ENCODE measurements at places on chromosomes 1 and 21. TPM values are rescaled to one million over a fixed set of nuclear protein-coding genes. Genes with fewer than 3 reads are reported as not detected.

OLIG2 gene
- not detected for total RNA-seq

TBX19 gene
- total RNA-seq: 0.48 TPM

DNAH14 gene
- total RNA-seq: 2.2 TPM

CLIC4 gene
- 316 TPM for total RNA-seq

PLA2G2F gene
- total RNA-seq: not detected

OR10K2 gene
- total RNA-seq: not detected
